ENCODE measurements at places on chromosomes 1 and 21. TPM values are rescaled to one million over a fixed set of nuclear protein-coding genes. Genes with fewer than 3 reads are reported as not detected.

Gene IRF6
- total RNA-seq, result 4.1 TPM

Gene PADI2
- 0.53 TPM for total RNA-seq

Gene RGS18
- total RNA-seq, result 0.07 TPM

Gene TESK2
- 1.3 TPM for total RNA-seq

Gene GREM2
- 14.7 TPM for total RNA-seq

Gene CORT
- total RNA-seq, result 0.43 TPM

Gene CR1
- not detected for total RNA-seq

Gene CDC20
- total RNA-seq, result 16.5 TPM

Gene HAPLN2
- not detected for total RNA-seq
